HCT116 (cell line): ENCODE measurements at places on chromosomes 4 and X. TPM values are rescaled to one million over a fixed set of nuclear protein-coding genes. Genes with fewer than 3 reads are reported as not detected.

DNA sequence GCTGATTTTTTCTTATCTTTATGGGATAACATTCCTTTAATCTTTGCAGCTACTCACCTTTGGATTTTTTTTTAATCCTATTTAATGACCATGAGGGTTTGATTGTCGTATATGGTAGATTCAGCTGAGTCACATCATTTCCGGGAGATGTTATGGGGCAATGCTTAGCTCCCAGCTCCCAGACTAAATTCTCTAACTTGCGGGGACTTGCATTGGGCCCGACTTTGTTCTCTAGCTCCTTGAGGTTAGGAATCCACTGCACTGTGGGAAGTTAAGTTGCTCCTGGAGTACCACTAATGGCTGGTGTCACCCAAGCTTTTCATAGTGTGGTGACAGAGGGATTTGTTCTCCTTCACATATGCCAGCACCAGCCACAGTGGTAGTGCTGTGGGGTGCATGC lies 287.4 kb downstream of the TECRL start:
- H3K4me1 ChIP-seq = no peaks in the 10 kb centered on the region
- no peak for DNase-seq
- no peaks in the 10 kb centered on the region for H3K36me3 ChIP-seq
- H3K4me3 ChIP-seq = no peak overlapping the region

GRCh38 chr4:185738820-185739219 lies 73.2 kb downstream of the SORBS2 start:
- no peak overlapping the region for H3K27ac ChIP-seq
- DNase-seq = no peak
- peaks cover 5% of the 10 kb centered on the region; the same call in 1 of the 2 replicates for H3K27me3 ChIP-seq
- H3K4me3 ChIP-seq = no peak overlapping the region
- no peaks in the 10 kb centered on the region for H3K4me1 ChIP-seq

DNA sequence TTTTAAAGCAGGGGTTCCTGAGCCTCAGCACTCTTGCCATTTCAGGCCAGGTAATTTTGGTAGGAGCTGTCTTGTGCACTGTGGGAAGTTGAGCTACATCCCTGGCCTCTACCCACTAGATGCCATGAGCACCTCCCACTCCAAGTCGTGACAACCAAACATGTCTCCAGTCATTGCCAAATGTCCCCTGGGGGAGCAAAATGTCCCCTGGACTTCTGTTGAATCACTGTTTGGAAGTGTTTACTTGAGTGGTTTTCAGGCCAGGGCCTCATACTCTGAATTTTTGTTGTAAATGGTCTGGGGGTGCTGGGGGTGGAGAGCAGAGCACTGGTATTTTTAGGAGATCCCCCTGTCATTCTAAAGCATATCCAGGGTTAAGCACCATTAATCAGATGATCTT lies 3.2 kb downstream of the PDK3 start:
- H3K36me3 ChIP-seq = no peaks in the 10 kb centered on the region
- peaks cover 2% of the 10 kb centered on the region; the same call in 1 of the 2 replicates for H3K4me1 ChIP-seq
- no peaks in the 10 kb centered on the region for H3K27me3 ChIP-seq
- no peak overlapping the region for H3K4me3 ChIP-seq
- DNase-seq = no peak
- no peak overlapping the region for H3K27ac ChIP-seq

DNA sequence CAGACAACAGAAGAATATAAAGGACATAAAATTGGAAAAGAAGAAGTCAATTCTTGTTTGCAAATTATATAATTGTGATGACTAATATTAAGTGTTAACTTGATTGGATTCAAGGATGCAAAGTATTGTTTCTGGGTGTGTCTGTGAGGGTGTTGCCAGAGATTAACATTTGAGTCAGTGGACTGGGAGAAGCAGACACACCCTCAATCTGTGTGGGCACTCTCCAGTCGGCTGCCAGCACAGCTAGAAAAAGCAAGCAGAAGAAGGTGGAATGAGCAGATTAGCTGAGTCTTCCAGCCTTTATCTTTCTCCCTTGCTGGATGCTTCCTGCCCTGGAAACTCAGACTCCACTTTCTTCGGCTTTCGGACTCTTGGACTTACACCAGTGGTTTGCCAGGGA lies 51.7 kb downstream of the UBE2NL start:
- H3K27me3 ChIP-seq = no peaks in the 10 kb centered on the region
- no peaks in the 10 kb centered on the region for H3K4me1 ChIP-seq
- H3K36me3 ChIP-seq = no peaks in the 10 kb centered on the region
- no peak for DNase-seq

- H3K36me3 ChIP-seq = no peaks in the 10 kb centered on the region
- peaks cover 72% of the 10 kb centered on the region for H3K4me1 ChIP-seq
- H3K4me3 ChIP-seq = no peak overlapping the region
- H3K27me3 ChIP-seq = no peaks in the 10 kb centered on the region
These were observed 324.9 kb downstream of the PPP3CA start for GRCh38 chr4:101022151-101023024.

DNA sequence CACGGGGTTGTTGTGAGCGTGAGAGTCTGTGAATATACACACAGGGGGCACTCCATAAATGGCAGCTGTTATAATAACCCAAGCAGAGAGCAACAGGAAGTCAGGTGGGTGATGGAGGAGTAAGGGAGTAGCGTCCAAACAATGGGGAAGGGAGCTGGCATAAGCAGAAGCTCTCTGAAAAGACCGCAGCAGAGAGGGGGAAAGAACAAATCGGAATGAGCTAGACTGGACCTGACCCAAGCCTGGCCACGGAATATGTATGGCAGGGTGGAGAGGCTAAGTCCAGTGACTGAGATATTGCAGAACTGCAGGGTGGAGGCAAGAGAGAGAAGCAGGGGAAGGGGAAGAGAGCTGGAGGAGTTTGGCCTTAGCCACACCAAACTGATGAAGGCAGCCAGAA lies 6.5 kb upstream of the GJB1 start:
- H3K4me3 ChIP-seq = no peak overlapping the region
- no peaks in the 10 kb centered on the region for H3K27me3 ChIP-seq
- H3K27ac ChIP-seq = no peak overlapping the region

- peaks cover 14% of the 10 kb centered on the region; the same call in 1 of the 2 replicates for H3K4me1 ChIP-seq
- peaks cover 11% of the 10 kb centered on the region; the same call in 1 of the 2 replicates for H3K36me3 ChIP-seq
- no peak overlapping the region for H3K4me3 ChIP-seq
- no peaks in the 10 kb centered on the region for H3K27me3 ChIP-seq
- no peak overlapping the region for H3K27ac ChIP-seq
These were observed 18.6 kb downstream of the FGFRL1 start for GRCh38 chr4:1030031-1030430.

- H3K27me3 ChIP-seq = no peaks in the 10 kb centered on the region
- no peaks in the 10 kb centered on the region for H3K36me3 ChIP-seq
- no peaks in the 10 kb centered on the region for H3K4me1 ChIP-seq
- peak; percentile 58 for DNase-seq
These were observed 46.7 kb downstream of the C4orf46 start for GRCh38 chr4:158624889-158625478.

Gene LRAT
- 3.8 TPM for total RNA-seq

- no peaks in the 10 kb centered on the region for H3K36me3 ChIP-seq
- no peak overlapping the region for H3K4me3 ChIP-seq
- no peak for DNase-seq
- H3K4me1 ChIP-seq = no peaks in the 10 kb centered on the region
- H3K27ac ChIP-seq = no peak overlapping the region
These were observed 53.5 kb upstream of the FAM9B start for GRCh38 chrX:9087271-9088040.

Gene SMIM10
- not detected for total RNA-seq

- H3K27ac ChIP-seq = no peak overlapping the region
- H3K27me3 ChIP-seq = no peaks in the 10 kb centered on the region
- H3K36me3 ChIP-seq = no peaks in the 10 kb centered on the region
- no peak overlapping the region for H3K4me3 ChIP-seq
These were observed 48.8 kb downstream of the DKK2 start for GRCh38 chr4:106987311-106987710.

- H3K4me1 ChIP-seq = peaks cover 58% of the 10 kb centered on the region
- no peaks in the 10 kb centered on the region for H3K36me3 ChIP-seq
- no peaks in the 10 kb centered on the region for H3K27me3 ChIP-seq
- H3K4me3 ChIP-seq = no peak overlapping the region
- peak; percentile 58 for DNase-seq
These were observed 247.6 kb upstream of the RPS6KA3 start for GRCh38 chrX:20514358-20514757.

DNA sequence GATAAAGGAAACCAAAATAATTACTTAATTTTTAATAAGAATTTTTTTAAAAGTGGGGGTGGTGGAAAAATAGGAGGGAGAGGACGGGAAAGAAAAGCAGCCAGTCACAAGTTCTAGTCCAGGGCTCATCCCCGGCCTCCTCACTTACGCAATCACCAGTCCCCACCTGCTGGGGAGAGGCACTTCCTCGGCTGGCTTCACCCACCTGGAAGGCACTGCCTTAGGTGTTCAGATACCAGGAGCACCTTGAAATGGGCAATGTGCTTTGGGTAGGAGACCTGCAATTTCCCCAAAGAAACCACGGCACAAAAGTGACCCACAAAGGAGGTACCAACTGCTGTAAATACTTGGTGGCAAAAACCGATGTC lies 23.8 kb downstream of the AFAP1 start:
- no peak overlapping the region for H3K27ac ChIP-seq
- no peak for DNase-seq
- no peaks in the 10 kb centered on the region for H3K4me1 ChIP-seq
- no peaks in the 10 kb centered on the region for H3K36me3 ChIP-seq

Gene CXCR3
- not detected for total RNA-seq

DNA sequence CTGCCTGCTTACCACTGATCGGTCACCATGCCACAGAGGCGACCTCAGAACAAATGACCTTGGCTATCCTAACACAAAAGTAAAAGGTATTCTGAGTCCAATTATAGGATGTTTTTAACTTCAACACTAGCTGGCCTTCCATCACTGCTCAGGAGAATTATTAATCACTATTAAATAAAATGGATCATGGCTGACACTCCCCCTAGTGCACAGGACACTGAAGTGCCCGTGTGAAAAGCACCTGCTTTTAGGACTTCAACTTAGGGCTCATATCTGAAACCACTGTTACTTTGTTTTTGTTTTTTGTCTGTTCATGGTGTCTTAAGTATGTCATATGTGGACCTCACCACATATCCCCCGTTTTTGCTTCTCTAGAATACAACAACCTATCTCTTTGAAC lies 33.9 kb downstream of the STX18 start:
- no peaks in the 10 kb centered on the region for H3K36me3 ChIP-seq
- no peaks in the 10 kb centered on the region for H3K4me1 ChIP-seq
- H3K27ac ChIP-seq = no peak overlapping the region
- H3K4me3 ChIP-seq = no peak overlapping the region

GRCh38 chr4:123246085-123246484 lies 150.5 kb upstream of the SPRY1 start:
- H3K4me1 ChIP-seq = no peaks in the 10 kb centered on the region
- no peaks in the 10 kb centered on the region for H3K36me3 ChIP-seq
- no peak for DNase-seq
- H3K4me3 ChIP-seq = no peak overlapping the region
- no peaks in the 10 kb centered on the region for H3K27me3 ChIP-seq
- H3K27ac ChIP-seq = no peak overlapping the region

DNA sequence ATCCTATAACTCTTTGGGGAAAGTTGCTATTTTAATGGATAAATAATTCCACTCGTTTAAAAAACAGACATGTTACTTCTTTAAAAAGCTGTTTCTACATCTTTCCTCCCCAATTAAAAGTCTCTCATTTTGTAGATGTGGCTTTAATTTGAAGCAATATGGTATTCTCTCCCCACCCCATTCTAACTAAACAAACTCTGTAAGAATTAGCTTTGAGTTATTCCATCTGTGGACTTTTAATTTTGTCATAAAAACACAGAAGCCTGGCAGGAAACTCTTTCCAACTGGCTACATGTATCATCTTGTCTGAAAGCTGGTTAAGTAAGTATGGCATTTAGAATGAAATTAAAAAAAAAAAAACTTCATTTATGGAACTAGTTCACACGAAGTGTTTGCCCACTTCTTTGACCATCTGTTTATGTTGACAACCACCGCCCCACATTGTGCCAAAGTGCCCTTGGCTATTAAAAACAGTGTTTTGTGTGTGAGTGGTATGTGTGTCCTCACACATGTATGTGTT lies 140.3 kb downstream of the NAA11 start:
- DNase-seq = no peak
- no peaks in the 10 kb centered on the region for H3K4me1 ChIP-seq
- H3K27ac ChIP-seq = no peak overlapping the region
- H3K36me3 ChIP-seq = no peaks in the 10 kb centered on the region
- peaks cover 9% of the 10 kb centered on the region for H3K27me3 ChIP-seq

- H3K27ac ChIP-seq = no peak overlapping the region
- no peak for DNase-seq
- H3K4me3 ChIP-seq = no peak overlapping the region
- H3K36me3 ChIP-seq = no peaks in the 10 kb centered on the region
These were observed 22.1 kb upstream of the HSD17B10 start for GRCh38 chrX:53456254-53456653.

- no peaks in the 10 kb centered on the region for H3K27me3 ChIP-seq
- H3K27ac ChIP-seq = no peak overlapping the region
- no peaks in the 10 kb centered on the region for H3K4me1 ChIP-seq
These were observed 68.4 kb upstream of the BMP2K start for GRCh38 chr4:78707793-78708192.

- no peak overlapping the region for H3K27ac ChIP-seq
- H3K4me3 ChIP-seq = no peak overlapping the region
- no peaks in the 10 kb centered on the region for H3K27me3 ChIP-seq
- peak; percentile 37 for DNase-seq
- no peaks in the 10 kb centered on the region for H3K4me1 ChIP-seq
These were observed 822.1 kb upstream of the GALNTL6 start for GRCh38 chr4:170990989-170991589.

- no peak overlapping the region for H3K4me3 ChIP-seq
- H3K27me3 ChIP-seq = no peaks in the 10 kb centered on the region
These were observed 521.9 kb downstream of the FAT4 start for GRCh38 chr4:125836597-125837195.

Gene FOXO4
- 14.7 TPM for total RNA-seq

GRCh38 chr4:186012071-186012470 lies 56.9 kb upstream of the TLR3 start:
- no peak overlapping the region for H3K4me3 ChIP-seq
- no peaks in the 10 kb centered on the region for H3K36me3 ChIP-seq
- H3K27ac ChIP-seq = no peak overlapping the region
- no peaks in the 10 kb centered on the region for H3K4me1 ChIP-seq
